ENCODE measurements at places on chromosomes 7 and 10.

- DNase-seq, result no peak
Measured at GRCh38 chr10:102616066-102616770, 28.1 kb upstream of the TRIM8 start.

DNA sequence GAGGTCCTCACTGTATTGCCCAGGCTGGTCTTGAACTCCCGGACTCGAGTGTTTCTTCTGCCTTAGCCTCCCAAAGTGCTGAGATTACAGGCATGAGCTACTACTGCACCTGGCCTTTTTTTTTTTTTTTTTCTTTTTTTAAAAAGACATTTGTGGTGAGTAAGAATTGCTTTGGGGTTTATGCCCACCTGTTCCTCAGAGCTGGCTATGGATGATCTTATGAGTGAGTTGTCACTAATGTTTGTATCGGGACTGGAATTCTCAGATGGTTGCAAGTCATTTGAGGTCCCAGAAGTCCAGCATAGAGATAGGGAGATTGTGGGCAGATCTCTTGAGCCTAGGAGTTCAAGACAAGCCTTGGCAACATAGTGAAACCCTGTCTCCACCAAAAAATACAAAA is 35.2 kb downstream of the ZRANB1 start:
- no peak for DNase-seq

DNA sequence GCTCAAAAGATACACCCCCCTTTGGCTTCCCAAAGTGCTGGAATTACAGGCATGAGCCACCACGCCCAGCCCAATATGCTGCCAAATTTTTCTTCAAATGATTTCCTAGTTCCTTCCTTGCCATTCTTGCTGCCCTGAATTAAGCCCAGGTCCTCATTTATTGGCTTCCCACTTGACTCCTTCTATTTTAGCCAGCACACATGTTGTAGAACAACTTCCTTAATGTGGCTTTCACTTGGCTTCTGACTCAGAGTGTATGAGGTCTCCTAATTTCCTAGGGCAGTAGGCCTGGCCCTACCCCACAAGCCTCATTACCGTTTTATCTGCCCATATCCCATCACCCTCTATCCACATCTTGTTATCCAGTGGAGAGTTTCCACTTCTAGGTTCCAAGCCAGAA is 21.8 kb upstream of the HIPK2 start:
- DNase-seq, result no peak

DNA sequence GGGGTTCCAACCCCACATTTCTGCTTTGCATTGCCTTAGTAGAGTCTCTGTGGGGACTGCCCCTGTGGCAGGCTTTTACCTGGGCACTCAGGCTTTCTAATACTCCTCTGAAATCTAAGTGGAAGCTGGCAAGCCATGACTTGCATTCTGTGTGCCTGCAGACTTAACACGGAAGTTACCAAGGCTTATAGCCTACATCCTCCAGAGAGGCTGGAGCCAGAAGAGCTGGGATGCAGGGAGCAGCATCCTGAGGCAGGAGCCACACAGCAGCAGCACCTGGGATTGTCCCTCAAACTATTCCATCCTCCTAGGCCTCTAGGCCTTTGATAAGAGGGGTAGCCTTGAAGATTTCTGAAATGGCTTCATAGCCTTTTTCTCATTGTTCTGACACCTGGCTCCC is 22.1 kb upstream of the ABCC2 start:
- DNase-seq, result no peak

DNA sequence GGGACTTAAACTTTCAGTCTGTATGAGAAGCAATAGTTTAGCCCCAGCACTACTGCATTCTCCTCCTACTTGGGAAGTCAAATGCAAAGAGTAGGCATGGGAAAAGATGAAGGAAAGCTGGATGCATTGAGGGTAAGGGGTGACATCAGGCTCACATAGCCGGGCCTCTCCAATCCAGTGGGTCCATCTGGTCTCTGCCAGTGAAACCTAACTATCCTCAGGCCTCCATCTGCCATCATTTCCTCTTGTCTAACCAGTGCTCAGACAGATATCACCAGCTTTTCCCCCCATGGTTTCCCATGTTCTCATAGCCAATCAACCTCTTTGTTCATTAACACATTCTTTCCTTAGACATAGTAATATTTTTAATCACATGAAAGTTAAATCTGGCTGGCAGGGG is 118.3 kb downstream of the DGKI start:
- DNase-seq, result no peak

DNA sequence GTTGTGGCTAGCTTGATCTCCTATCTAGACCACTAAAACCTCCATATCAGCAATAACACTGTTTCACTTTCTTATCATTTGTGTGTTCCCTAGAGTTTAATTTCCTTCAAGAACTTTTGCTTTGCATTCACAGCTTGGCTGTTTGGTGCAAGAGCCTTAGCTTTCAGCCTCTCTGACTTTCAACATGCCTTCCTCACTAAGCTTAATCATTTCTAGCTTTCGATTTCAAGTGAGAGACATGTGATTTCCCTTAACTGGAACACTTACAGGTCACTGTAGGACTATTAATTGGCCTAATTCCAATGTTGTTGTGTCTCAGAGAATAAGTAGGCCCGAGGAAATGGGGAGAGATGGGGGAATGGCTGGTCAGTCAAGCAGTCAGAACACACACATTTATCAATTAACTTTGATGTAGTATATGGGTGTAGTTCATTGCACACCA is 10.6 kb upstream of the BPGM start:
- no peak for DNase-seq

GRCh38 chr7:115748123-115748738 is 282.3 kb downstream of the TFEC start:
- DNase-seq, result peak; percentile 15

GRCh38 chr7:299169-299568 is 9.2 kb downstream of the FOXL3 start:
- no peak for DNase-seq

DNA sequence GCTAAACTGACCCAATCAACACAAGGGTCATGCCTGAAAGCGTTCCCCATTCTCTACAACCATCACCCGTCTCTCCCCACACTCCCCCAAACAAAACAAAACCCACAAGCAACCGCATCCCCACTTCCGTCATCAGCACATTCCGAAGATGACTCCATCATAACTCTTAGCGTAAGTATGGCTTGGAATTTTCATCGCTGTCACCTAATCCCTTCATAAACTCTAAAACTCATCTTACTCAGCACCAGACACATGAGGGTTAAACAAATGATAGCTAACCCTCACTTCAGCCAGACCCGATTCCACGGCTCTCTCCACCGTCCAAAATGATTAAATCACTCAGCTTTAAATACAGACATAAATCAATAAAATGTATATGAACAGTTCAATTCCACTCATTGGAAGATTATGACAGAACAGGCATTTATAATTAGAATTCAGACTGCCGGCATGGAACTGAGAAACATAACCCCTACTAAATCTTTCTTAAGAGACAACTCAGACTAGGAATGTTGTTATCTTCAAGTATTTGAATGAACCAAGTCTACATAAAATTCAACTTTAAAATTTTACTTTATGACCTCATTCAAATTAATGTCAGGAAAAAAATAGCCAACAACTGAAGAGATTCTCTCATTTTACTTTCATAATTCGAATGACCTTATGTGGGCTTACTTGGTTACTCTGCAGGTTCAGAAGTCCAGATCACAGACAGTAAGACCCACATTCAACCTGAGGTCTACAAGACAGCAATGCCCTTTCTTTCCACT is 215.9 kb downstream of the PARD3 start:
- DNase-seq, result peak; percentile 76

GRCh38 chr7:100360135-100360854 is 2.4 kb downstream of the PILRB start:
- no peak for DNase-seq

DNA sequence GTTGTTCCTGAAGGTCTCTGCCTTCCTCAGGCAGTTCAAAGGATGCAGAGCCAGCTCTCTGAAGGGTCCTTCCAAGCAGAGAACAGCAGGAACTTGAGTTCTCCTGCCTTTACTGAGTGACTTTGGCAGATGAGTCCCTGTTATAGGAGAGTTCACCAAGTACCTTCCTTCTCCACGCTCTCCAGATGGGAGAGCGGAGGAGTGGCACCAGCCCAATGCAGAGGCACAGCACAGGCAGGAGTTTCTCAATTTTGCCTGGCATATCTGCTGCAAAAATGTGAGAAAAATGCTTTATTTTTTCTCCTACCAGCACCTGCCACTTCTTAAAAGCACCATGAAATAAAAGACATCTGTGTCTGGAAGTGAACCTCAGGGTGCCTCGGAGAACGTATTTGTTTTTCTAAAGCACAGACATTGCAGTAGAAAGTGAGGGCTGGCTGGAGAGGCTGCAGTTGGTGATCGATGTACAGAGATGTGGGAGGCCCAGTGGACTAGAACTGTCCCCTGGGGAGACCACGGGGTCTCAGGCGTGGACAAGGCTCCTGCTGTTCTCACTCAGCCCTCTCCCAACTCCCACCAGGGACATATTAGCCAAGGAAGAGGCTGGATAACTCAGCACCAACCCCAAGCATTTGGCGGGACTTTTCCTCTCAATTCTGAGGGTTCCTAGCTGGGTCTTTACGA is 174.5 kb downstream of the WDR37 start:
- DNase-seq, result no peak

DNA sequence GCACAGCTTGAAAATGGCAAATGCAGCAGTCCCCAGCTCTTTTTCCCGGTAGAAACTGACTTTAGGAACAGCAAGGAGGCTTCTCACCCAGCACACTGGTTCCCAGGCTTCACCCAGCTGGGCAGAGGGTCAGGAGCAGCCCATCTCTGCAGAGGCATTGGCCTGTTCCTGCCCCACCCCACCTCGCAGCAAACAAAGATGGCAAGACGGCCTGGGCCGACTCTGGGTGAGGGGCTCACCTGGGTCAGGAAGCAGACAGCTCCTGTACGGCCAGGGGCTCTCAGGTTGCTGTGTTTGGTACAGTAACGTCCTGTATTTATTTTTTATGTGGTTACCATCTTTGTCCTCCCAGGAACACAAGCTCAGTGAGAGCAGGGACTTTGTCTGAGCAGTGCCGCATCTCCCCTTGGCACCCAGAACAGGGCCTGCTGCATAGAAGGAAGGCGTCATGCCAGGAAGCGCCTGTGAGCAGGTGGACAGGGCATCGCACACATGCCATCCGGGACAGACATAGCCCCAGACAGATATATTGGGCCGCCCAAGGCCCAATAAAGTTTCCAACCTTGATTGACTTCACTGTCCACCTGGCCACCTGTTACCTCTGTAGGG is 585.0 kb upstream of the FOXK1 start:
- DNase-seq, result no peak

GRCh38 chr10:31204090-31204489 is 114.9 kb upstream of the ZEB1 start:
- DNase-seq, result peak; percentile 74
